NCI-H187 (cell line): ENCODE measurements at places on chromosomes 6 and 20.

GRCh38 chr6:116443105-116443504 lies 18.1 kb upstream of the CALHM6 start:
- no peak for DNase-seq

- DNase-seq, result no peak
Observed at GRCh38 chr6:73285674-73286283, 22.8 kb upstream of the KHDC1 start.

DNA sequence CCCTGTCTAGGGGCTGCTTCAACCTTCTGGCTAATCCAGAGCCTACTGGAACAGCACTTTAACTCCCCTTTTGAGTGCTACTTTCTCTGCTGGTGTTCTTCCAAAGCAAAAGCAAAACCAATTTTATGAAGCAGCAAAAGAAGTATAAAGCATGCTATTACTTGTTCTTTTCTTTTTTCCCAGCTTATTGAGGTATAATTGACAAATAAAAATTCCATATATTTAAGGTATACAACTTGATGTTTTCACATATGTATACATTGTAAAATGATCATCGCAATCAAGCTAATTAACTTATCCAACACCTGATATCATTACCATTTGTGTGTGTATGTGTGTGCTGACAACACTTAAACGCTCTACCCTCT lies 14.9 kb downstream of the ID4 start:
- DNase-seq, result no peak

DNA sequence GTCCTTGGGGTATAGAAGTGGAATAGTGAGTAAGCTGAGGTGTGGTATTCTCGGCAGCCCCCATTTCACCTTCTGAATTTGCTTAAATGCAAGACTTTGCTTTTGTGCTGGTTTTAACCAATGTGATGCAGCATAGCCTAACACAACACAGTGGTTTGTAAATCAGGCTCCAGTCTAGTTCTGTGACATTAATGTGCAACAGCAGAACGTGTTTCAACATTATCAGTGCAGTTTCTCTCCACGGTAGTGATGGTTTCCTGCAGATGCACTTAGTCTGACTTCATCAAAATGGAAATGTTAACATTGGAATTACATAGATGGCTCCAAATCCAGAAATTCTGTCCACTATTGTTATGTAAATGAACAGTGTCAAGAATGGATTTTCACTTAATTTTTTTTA lies 139.5 kb downstream of the ZFAND3 start:
- no peak for DNase-seq

GRCh38 chr6:51866867-51867266 lies 220.5 kb downstream of the PKHD1 start:
- DNase-seq, result no peak

- DNase-seq, result no peak
Observed at GRCh38 chr6:152204591-152204990, 397.1 kb downstream of the ESR1 start.

- DNase-seq, result no peak
Observed at GRCh38 chr6:32108094-32108627, 977 bp downstream of the TNXB start.

GRCh38 chr20:48846516-48847492 lies 19.0 kb upstream of the PREX1 start:
- no peak for DNase-seq

DNA sequence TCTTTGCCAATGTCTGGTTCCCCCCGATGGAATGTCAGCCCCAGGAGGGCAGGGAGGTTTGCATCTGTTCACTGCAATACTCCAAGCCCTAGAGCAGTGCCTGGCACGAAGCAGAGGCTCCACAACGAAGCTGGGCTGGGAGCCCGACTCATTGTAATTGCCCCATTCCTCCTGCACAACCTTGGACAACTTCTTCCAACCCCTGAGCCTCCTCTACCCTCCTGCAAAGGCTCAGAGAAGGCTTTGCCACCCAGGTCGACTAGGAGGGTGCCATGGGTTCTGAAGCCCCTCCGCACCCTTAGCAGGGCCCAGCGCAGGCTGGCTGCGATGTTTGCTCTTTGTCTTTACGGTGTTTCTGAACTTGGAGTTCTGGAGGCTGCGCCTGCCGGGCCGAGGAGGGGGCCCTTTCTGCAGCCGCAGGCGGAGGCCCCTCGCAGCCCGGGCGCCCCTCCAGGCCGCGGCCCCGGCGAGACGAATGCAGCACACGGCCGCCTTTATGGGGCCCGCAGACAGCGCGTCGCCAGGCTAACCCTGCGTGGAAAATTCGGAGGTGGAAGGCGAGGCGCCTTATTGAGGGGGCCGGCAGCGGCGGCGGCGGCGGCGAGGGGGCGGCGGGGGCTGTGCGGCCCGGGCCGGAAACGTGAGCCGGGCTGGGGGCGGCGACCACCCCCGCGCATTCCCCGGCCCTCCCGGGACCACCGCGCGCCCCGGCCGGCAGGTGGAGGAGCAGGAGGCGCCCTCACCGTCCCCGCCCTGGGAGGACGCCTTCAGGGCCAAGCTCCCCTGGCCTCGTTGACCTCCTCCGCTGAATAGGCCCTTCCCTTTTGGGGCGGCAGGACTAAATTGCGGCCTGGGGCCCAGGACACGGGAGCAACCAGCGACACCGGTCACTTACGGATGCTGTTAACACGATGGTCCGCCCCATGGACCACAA lies 27.0 kb downstream of the SNAI1 start:
- DNase-seq, result no peak
